ENCODE measurements at places on chromosomes 5 and 9.

- DNase-seq = no peak
These were observed 108.1 kb downstream of the SEMA5A start for GRCh38 chr5:9437741-9438240.

- DNase-seq = no peak
These were observed 131.2 kb upstream of the PLCXD3 start for GRCh38 chr5:41641621-41642020.

DNA sequence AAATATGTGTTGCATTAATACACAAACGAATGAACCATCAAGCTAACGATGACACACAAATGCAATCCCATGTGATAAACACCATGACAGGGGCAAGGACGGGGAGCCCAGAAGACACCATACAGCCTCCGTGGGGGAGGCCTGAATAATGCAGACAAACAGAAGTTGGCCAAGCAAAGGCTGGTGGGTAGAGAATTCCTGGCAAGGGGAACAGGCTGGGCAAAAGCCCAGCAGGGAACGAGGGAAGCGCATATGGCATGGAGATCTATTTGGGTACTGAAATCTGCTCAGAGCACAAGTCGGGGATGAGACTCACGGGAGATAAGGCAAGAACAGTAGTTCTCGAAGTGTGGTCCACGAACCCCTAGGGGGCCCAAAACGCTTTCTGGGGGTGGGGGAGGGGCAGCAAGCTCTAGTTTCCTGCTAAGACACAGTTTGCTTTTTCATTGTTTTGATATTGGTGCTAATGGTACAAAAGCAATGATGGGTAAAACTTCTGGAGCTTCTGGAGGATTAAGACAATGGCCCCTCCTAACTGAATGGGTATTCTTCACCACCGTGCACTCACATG lies 42.9 kb upstream of the FBXW11 start:
- DNase-seq = no peak

DNA sequence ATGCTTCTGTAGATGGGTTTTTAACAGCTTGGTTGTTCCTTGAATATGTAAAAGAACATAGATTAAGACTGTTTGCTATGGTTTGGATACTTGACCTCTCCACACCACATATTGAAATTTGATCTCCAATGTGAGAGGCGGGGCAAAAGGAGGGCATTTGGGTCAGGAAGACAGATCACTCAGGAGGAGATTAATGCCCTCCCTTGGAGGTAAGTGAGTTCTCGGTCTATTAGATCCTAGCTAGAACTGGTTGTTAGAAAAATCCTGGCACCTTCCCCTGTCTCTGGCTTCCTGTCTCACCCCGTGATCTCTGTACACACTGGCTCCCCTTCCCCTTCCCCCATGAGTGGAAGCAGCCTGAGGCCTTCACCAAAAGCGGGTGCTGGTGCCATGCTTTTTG lies 281.1 kb upstream of the ANKRD55 start:
- no peak for DNase-seq

DNA sequence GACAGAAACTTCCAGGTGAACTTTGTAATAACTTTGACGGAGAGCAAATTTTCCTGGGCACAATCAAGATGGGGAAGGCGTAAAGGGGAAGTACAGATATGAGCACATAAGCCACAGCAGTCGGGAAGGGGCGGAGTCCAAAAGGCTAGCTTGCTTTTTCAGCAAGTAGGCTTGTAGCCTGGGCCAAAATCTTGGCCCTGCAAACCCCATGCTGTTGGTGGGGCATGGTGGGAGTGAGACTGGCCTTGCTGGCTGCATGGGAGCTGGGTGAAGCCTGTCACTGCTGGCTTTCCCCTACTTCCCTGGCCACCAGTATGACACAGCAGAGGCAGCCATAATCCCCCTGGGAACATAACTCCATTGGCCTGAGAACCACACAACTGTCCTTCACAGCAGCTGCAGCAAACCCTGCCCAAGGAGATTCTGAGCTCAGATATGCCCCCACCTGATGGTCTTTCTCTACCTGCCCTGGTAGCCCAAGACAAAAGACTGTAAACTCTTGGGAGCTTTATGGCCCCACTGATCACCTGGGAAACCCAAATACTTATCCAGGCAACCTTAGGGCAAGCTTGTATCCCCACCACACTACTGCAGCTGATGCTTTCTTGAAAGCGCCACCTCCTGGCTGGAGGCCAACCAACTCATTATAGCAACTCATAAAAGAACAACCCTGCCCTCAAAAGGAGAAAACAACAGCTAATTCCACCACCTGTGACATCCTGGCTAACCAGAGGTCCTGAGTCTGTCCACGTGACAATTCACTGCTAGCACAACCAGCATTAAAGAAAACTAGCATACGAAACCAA lies 24.0 kb downstream of the DCTN4 start:
- no peak for DNase-seq

GRCh38 chr5:57653636-57654290 lies 171.2 kb upstream of the ACTBL2 start:
- no peak for DNase-seq

- DNase-seq = no peak
These were observed 3.2 kb upstream of the SLC22A4 start for GRCh38 chr5:132291026-132291425.

DNA sequence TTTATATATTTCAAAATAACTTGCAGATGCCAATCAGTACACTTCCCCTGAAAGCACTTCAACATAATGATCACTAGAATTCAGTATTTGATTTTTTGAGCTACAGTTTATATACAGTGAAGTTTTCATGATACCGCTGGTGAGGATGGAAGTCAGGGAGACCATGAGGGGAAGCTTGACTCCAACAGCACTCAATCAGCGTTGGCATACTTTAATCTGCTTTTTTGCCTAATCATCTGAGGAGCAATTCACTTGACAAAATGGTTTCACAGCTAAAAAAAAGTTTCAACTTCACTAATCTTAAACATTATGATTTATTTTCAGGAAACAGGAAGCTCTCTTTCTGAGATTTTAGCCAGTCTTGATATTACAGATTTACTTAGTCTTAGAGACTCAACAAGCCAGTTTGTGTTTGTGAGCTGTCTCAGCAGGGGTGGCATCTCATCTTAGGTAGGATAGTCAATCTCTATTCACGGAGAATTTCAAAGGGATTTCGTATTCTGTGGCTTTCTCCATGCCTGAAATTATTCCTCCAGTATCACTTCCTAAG lies 111.4 kb upstream of the ARRDC3 start:
- no peak for DNase-seq

DNA sequence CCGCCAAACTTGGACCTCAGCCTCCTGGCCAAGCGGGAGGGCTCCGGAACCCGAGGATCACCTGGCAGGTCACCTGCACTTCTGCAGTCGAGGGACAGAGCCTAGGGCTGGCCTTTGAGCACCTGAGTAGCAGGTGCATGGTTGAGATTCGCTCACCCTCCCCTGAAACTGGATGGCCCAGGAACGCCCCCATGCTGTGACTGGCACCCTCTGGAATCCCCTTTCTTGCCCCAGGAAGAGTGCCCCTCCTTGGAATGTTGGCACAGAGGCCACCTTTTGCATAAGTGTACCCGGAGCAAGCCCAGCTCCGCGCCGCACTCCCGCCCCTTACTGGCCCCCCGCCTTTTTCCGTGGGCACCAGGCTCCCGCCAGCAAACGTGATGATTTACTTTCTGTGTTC lies 112.5 kb upstream of the IER5L start:
- DNase-seq = no peak

GRCh38 chr9:92119586-92119985 lies 4.4 kb upstream of the SPTLC1 start:
- no peak for DNase-seq

DNA sequence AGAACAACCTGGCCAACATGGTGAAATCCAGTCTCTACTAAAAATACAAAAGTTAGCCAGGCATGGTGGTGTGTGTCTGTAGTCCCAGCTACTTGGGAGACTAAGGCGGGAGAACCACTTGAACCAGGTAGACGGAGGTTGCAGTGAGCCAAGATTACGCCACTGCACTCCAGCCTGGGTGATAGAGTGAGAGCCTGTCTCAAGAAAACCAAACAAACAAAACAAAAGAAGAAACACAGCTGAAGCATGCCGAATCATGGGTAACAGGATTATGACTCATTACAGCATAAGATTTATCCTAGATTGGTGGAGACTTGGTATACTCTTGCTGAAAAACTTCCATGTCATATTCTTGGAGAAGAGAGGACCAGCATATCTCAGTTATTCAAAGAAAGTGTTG lies 236.7 kb upstream of the CCNH start:
- DNase-seq = no peak

- DNase-seq = no peak
These were observed 72.5 kb upstream of the RXRA start for GRCh38 chr9:134253606-134254205.

GRCh38 chr5:52805615-52806014 lies 17.9 kb downstream of the ITGA1 start:
- no peak for DNase-seq

DNA sequence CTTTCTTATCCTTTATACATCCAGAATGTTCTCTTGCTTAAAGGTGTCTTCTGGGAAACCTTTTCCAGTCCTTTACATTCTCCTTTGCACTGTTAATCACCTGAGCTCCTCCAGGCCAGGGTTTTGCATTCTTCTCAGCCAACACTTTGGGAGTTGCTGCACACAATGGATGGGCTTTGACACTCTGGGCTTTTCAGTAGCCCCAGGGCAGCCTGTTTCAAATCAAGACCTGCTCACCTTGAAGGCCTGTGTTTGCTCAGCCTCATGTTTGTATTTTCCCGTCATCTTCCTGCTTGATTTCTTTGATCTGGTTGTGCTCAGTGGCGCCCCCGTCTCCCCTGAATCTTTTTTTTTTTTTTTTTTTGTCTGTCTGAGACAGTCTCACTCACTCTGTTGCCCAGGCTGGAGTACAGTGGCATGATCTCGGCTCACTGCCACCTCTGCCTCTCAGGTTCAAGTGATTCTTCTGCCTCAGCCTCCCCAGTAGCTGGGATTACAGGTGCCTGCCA lies 41.0 kb downstream of the DMRT1 start:
- no peak for DNase-seq

- DNase-seq = no peak
These were observed 242.0 kb downstream of the AUH start for GRCh38 chr9:91119679-91120078.

DNA sequence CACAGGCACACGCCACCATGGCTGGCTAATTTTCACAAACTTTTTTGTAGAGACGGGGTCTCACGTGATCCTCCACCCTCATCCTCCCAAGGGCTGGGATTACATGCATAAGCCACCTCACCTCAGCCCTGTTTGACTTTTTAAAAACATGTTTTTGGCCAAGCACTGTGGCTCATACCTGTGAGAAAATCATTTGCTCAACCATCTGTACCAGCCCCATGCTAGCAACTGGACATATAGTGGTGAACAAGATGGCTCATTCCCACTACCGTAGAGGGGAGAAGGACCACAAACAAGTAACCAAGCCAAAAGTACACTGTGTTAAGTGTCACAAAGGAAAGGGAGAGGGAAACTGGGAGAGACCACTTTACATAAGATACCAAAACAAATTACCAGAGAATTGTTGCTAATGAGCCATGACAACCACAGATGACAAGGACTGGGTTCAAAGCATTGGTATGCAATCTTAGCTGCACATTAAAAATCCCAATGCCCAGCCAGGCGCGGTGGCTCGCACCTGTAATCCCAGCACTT lies 19.2 kb downstream of the PPP2CA start:
- DNase-seq = no peak

DNA sequence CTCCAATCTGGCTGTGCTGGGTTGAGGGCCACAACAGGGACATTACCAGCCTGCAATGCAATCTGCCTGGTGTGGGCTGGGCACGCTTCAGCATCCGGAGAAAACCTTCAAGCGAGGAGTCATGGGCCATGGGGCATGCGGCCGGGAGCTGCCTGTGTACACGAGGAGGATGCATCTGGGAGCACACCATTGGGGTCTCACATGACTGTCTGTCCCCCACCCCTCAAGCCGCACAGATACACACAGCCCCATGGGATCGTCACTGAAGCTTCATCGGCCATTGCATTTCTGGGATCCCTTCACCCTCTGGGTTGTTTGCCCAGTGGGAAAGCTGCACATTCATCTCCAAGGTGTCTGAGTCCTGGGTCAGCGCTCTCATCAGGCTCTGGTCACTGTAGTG lies 9.9 kb downstream of the LCN1 start:
- no peak for DNase-seq

GRCh38 chr5:14497311-14497710 lies 84.3 kb upstream of the OTULINL start:
- DNase-seq = no peak
